Lower lobe of right lung (tissue), 2 donors: ENCODE measurements at places on chromosomes 6 and 20. TPM values are rescaled to one million over a fixed set of nuclear protein-coding genes. Genes with fewer than 3 reads are reported as not detected.

DNA sequence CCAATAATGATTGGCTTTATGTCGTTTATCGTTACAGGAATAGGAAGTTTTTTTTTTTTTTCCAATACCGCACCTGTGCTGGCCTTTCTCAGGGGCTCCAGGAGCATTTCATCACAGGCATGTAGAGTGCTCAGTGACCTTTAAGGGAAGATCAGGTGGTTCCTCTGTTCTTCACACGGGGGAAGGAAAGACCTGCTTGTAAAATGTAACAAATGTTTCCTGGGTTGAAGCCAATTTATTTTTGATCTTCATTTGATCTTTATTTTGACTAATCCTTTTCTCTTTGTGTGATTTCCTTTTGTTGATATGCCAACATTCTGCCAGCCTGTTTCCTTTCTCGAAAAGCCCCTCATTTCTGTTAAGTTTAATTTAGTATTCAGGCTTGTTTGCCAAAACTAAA is 61.9 kb upstream of the HBS1L start:
- no peaks in the 10 kb centered on the region for H3K27me3 ChIP-seq
- no peaks in the 10 kb centered on the region for H3K36me3 ChIP-seq
- H3K4me1 ChIP-seq = no peaks in the 10 kb centered on the region
- no peak overlapping the region for H3K27ac ChIP-seq
- no peak for DNase-seq
- no peak overlapping the region for H3K4me3 ChIP-seq

GRCh38 chr6:70886661-70887060 is 70.2 kb downstream of the B3GAT2 start:
- no peaks in the 10 kb centered on the region for H3K4me1 ChIP-seq
- peaks cover 9% of the 10 kb centered on the region for H3K27me3 ChIP-seq
- no peak overlapping the region for H3K4me3 ChIP-seq
- DNase-seq = no peak
- no peak overlapping the region for H3K27ac ChIP-seq
- no peaks in the 10 kb centered on the region for H3K36me3 ChIP-seq

DNA sequence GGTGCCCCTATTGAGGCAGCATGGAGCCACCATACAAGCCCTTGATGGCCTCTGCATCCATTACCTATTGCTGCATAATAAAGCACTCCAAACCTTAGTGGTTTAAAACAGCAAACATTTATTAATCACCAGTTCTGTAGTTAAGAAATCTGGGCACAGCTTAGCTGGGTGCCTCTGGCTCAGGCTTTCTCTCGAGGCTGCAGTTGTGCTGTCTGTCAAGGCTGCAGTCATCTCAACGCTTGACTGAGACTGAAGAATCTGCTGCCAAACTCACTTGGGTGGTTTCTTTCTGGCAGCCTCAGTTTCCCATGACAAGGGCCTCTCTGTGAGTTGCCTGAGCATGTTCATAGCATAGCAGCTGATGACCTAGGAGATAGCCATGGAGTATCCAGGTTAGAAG is 207.4 kb upstream of the LRFN2 start:
- no peak overlapping the region for H3K27ac ChIP-seq
- no peak overlapping the region for H3K4me3 ChIP-seq
- peaks cover 6% of the 10 kb centered on the region for H3K4me1 ChIP-seq
- no peaks in the 10 kb centered on the region for H3K36me3 ChIP-seq
- no peaks in the 10 kb centered on the region for H3K27me3 ChIP-seq

GRCh38 chr6:167152862-167153261 is 4.9 kb downstream of the GPR31 start:
- no peaks in the 10 kb centered on the region for H3K4me1 ChIP-seq
- peak overlapping the region; percentile 27 for H3K4me3 ChIP-seq
- H3K27ac ChIP-seq = no peak overlapping the region
- H3K36me3 ChIP-seq = no peaks in the 10 kb centered on the region
- DNase-seq = no peak

DNA sequence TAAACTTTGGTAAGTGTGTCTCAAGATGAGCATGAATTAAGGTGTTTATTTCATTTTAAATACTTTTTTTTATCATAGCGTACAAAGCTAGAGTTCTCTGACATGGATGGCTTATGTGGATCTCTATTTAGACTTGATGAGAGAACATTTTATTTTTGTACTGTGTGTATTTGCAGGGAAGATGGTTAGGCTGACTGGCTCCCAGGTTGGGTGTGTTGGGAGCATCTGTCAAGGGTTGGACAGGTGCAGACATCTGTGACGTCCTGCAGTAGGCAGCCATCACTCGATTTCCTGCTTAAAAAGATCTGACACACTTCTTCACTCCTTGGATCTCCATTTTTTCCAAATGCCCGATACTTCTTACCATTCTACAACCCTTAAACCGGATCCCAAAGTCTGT is 221.9 kb upstream of the QKI start:
- H3K4me3 ChIP-seq = no peak overlapping the region
- H3K4me1 ChIP-seq = no peaks in the 10 kb centered on the region
- DNase-seq = no peak
- no peaks in the 10 kb centered on the region for H3K27me3 ChIP-seq

- H3K4me1 ChIP-seq = peaks cover 38% of the 10 kb centered on the region
- no peaks in the 10 kb centered on the region for H3K36me3 ChIP-seq
- H3K27ac ChIP-seq = peak overlapping the region; percentile 96
- no peaks in the 10 kb centered on the region for H3K27me3 ChIP-seq
- peak overlapping the region; percentile 38 for H3K4me3 ChIP-seq
These were observed 59.7 kb upstream of the EEF1A1 start for GRCh38 chr6:73580247-73581149.

GRCh38 chr6:39546731-39547130 is 178.5 kb downstream of the KIF6 start:
- H3K4me3 ChIP-seq = no peak overlapping the region
- H3K4me1 ChIP-seq = no peaks in the 10 kb centered on the region
- H3K27me3 ChIP-seq = no peaks in the 10 kb centered on the region

- no peaks in the 10 kb centered on the region for H3K36me3 ChIP-seq
- no peak overlapping the region for H3K27ac ChIP-seq
- no peak overlapping the region for H3K4me3 ChIP-seq
- H3K27me3 ChIP-seq = peaks cover 12% of the 10 kb centered on the region
- no peaks in the 10 kb centered on the region for H3K4me1 ChIP-seq
These were observed 7.8 kb upstream of the CCR6 start for GRCh38 chr6:167115054-167115453.

GRCh38 chr6:130152908-130153510 is 69.7 kb downstream of the SAMD3 start:
- H3K27ac ChIP-seq = no peak overlapping the region
- DNase-seq = no peak
- H3K4me1 ChIP-seq = no peaks in the 10 kb centered on the region
- H3K4me3 ChIP-seq = no peak overlapping the region

GRCh38 chr6:31414771-31415265 is 11.4 kb downstream of the MICA start:
- peaks cover 69% of the 10 kb centered on the region for H3K36me3 ChIP-seq
- no peak overlapping the region for H3K4me3 ChIP-seq
- H3K4me1 ChIP-seq = peaks cover under 1% of the 10 kb centered on the region
- DNase-seq = no peak
- no peaks in the 10 kb centered on the region for H3K27me3 ChIP-seq

DNA sequence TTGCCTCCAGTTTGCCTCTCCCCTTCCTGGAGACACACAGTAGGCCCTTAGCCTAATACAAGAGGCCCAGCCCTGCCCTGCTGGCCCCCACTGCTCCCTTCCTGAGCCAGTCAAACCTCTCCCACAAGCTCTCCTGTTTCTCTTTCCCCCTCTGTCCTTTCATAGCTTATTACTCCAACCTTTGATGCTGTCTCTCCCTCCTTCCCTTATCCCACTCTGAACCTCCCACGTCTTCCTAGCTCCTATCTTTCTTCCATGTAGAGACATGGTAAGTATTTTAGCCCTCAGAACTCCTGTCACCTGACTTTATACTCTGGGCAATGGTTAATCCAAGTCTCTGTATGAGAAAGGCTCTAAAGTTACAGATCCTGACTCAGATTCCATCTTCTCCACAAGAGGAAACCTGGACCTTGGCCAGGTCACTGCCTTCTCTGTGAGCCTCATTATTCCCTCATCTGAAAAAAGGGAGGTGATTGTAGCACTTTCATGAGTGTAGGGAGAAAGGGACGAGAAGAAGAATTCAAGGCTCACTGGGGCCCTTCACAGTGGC is 6.7 kb downstream of the TGIF2 start:
- no peak for DNase-seq
- H3K27ac ChIP-seq = no peak overlapping the region
- peaks cover 53% of the 10 kb centered on the region for H3K36me3 ChIP-seq
- H3K4me1 ChIP-seq = peaks cover 17% of the 10 kb centered on the region
- no peak overlapping the region for H3K4me3 ChIP-seq
- H3K27me3 ChIP-seq = no peaks in the 10 kb centered on the region

DNA sequence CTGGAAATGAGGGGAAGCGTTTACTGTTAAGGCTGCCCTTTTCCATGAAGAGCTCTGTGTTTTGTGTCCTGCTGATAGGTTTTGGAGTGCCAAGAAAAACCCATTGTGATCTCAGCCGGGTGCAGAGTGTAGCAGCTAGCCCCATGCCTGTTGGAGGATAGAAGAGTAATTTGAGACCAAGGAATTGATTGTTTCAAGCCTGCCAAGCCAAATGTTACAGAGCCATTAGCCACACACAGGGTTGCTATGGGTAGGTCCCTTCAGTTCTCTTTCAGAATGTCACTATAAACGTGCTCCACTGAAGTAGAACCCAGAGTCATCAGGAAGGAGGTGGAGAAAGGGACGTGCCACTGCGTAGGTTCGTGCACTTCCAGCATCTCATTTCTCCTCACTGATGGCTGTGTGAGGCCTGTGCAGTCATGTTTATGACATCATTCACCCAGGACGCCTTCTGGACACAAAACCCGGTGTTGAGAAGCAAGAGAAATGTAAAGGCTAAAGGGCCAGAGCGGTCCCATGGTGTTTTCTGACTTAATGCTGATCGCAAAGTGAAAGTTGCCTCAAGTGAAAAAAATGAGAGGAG is 6.6 kb downstream of the GMPR start:
- no peak overlapping the region for H3K27ac ChIP-seq
- no peak overlapping the region for H3K4me3 ChIP-seq
- DNase-seq = no peak
- H3K4me1 ChIP-seq = peaks cover 9% of the 10 kb centered on the region

DNA sequence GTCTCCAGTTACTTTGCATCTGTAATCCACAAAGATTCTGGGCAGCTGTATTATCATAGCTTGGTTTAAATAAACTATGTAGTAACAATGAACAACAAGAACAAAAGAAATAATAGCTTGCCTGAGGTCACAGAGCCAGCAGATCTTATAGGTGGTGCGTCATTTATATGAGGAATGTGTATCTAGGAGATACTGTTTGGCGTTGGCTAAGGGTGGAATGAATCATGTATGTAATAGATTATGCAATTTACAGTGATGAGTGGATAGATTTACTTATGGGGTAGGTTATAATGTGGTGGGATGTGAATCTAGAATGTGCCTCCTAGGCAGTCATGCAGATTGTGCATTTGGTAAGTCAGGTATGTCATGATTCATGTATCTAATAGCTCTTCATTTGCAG is 42.8 kb downstream of the HNF4A start:
- DNase-seq = no peak
- no peaks in the 10 kb centered on the region for H3K27me3 ChIP-seq
- H3K27ac ChIP-seq = no peak overlapping the region
- H3K4me3 ChIP-seq = no peak overlapping the region
- H3K4me1 ChIP-seq = no peaks in the 10 kb centered on the region

- H3K4me1 ChIP-seq = peaks cover 36% of the 10 kb centered on the region
- H3K36me3 ChIP-seq = peaks cover 49% of the 10 kb centered on the region
- peak overlapping the region; percentile 93 for H3K4me3 ChIP-seq
- no peaks in the 10 kb centered on the region for H3K27me3 ChIP-seq
These were observed 1.6 kb downstream of the TRIM27 start for GRCh38 chr6:28922004-28922820.

DNA sequence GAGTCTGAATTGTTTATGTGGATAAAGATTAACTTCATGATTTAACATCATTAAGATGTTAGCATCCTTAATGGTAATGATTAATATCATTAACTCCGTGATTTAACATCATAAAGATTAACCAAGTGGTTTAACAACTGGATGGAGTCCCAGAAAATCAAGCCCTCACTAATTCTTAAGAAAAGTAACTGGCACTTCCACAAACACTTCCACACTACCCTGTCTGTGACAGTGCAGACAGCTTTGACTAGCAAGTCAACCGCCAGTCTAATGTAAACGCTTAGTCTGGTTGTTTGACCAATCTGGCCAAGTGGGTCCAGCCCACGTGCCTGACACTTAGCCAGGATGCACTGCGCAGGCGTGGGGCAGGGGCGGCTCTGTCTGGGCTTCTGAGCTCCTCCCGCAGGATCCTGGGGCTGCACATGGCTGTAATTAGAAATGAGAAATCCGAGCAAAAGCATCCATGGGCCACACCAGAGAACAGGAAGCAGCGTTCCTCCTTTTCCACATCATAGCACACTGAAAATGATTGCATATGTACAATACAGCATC is 424.2 kb downstream of the FOXA2 start:
- no peak overlapping the region for H3K4me3 ChIP-seq
- no peaks in the 10 kb centered on the region for H3K27me3 ChIP-seq

GRCh38 chr6:111605100-111605751 is 452 bp downstream of the TRAF3IP2 start:
- peak overlapping the region; percentile 98 for H3K27ac ChIP-seq
- H3K4me3 ChIP-seq = peak overlapping the region; percentile 61
- H3K4me1 ChIP-seq = peaks cover 56% of the 10 kb centered on the region
- H3K36me3 ChIP-seq = no peaks in the 10 kb centered on the region

- H3K36me3 ChIP-seq = no peaks in the 10 kb centered on the region
- H3K4me3 ChIP-seq = no peak overlapping the region
- no peak overlapping the region for H3K27ac ChIP-seq
- no peaks in the 10 kb centered on the region for H3K27me3 ChIP-seq
These were observed 24.5 kb upstream of the GRM4 start for GRCh38 chr6:34170346-34170745.

The DOK5 gene
- total RNA-seq = 0.74 TPM

The IL17F gene
- not detected for total RNA-seq

The GPLD1 gene
- total RNA-seq = 3.6 TPM

The SAMD5 gene
- 8.7 TPM for total RNA-seq

The LY6G6F gene
- 0.97 TPM for total RNA-seq

The SALL4 gene
- 0.09 TPM for total RNA-seq

The PLA2G7 gene
- total RNA-seq = 20.0 TPM

The OR2J3 gene
- total RNA-seq = not detected

The GJA10 gene
- total RNA-seq = not detected

The LYRM2 gene
- total RNA-seq = 35.5 TPM

The RIPPLY2 gene
- total RNA-seq = not detected

The GPSM3 gene
- total RNA-seq = 76.2 TPM
